ENCODE measurements at places on chromosomes 16 and 17.

DNA sequence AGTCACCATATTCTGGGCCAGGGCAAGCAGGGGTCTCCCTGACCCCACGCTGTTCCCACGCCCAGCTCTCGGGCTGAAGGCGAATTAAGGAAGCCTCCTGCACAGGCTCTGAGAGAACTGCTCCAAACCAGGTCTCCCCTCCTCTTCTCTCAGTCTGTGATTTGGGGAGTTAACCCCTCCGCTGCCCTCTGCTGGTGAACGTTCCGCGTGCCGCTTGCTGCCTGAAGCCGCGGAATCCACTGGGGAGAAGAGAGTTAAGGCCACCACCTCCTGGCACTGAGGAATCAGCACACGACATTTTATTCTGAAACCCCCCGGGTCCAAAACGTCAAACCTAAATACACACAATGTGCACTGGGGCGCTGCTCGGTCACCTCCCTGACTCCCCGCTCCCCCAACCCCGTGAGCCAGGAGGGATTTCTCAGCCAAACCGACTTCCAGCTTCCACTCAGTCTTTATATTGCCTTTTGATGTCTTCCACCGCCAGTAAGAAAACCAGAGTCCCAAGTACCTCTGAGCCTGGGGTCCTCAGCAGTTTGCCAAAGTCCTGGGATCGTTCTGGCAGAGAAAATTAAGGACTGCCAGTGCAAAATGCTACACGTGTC, 54.4 kb upstream of the RCVRN start:
- DNase-seq = peak; percentile 37

- DNase-seq = no peak
These were observed 20.2 kb downstream of the RABEP2 start for GRCh38 chr16:28904828-28905227.

GRCh38 chr17:44065668-44066203, 735 bp downstream of the LSM12 start:
- DNase-seq = peak; percentile 22

- DNase-seq = no peak
These were observed 983.2 kb downstream of the CDH11 start for GRCh38 chr16:64138621-64139020.

All from kidney tubule cell (primary cell).